Activated CD4-positive, alpha-beta T cell treated with anti-CD3 and anti-CD28 coated beads, Interleukin-2, amount 10 ng/mL, durations not matched to agents 7 days and 5 days (primary cell): ENCODE measurements at places on chromosomes 12 and 14. TPM values are rescaled to one million over a fixed set of nuclear protein-coding genes. Genes with fewer than 3 reads are reported as not detected.

ULK1 gene
- total RNA-seq = 36.1 TPM

GRCh38 chr12:123573870-123574269 lies 10.5 kb upstream of the TMED2 start:
- no peak for DNase-seq

- DNase-seq = no peak
Measured at GRCh38 chr14:92552066-92552465, 38.5 kb downstream of the RIN3 start.

GRCh38 chr12:13162904-13163303 lies 33.6 kb upstream of the EMP1 start:
- no peak for DNase-seq

DNA sequence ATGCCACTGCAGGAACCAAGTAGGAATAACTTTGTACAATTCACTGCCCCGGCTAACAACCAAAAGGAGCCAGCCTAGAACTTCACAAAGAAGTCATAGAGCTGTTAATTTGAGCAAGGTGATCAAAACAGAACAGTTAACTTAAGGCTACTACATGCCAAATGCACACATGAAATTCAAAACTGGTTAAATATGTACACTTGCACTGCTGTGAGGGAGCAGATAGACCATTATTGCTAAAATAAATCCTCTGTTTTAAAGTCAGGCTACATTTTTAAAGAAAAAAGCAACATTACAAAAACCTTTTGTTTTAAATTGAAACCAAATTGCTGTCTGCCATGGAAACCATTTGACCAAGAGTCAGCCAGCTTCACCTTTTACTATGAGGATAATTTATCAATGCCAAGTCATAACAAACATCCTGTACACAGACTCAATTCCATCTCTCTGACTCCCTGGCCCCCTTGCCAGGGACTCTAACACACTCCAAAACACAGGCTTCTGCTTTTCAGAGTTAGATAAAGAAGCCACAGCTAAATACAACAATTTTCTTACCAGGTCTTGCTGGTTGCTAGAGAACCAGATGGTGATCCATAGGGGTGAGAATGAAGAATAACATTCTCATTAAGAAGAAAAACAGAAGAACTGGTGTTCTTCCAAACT lies 84.0 kb downstream of the LRP6 start:
- no peak for DNase-seq

- DNase-seq = no peak
Measured at GRCh38 chr14:68596701-68597100, 196.2 kb downstream of the ZFP36L1 start.

DAZAP2 gene
- 219 TPM for total RNA-seq

ASPG gene
- total RNA-seq = not detected

DNA sequence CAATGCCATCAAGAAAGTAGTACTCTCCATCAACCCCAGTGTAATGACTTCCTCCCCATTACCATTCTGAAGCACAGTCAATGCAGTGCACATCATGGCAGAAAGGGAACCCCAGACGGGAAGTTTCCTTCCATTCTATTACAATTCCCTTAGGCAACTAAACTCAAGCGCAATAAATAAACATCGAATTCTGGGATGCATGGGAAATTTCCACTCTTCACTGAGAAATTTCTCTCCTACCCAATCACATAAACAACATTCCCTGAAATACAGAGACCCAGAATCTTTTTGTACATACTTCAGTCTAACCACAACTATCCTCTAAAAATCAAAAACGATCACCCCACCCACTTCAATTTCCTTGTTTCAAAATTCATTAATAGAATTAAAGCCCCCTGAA lies 20.0 kb downstream of the SARNP start:
- DNase-seq = no peak

GYS2 gene
- not detected for total RNA-seq

DNA sequence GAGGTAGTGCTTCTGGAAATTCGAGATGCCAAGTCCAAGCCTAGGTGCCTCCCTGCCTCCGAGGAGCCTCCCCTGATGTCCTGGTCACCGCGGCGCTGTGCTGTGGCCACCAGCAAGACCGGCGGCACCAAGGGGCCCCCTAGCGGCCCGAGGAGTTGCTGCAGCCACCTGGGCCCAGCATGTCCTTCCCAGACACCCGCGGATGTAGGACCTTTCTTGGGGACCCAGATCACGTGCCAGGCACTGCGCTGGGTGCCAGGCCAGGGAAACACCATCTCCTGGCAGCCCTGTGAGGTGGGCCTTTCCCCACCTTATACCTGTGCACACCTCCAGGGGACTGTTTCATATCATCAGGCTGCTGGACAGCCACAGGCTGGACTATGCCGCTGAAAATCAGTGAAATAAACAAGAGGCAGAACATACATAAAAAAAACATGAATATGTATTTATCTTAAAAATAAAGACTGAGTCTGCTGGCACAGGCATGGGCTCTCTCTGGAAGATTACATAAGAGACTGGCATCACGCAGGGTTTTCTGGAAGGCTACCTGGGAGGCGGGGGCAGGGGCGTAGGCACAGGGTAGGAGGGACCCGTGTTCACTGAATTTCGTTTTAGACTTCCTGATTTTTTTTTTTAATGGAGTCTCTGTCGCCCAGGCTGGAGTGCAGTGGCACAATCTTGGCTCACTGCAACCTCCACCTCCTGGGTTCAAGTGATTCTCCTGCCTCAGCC lies 15.9 kb upstream of the HHIPL1 start:
- peak; percentile 60 for DNase-seq

DNA sequence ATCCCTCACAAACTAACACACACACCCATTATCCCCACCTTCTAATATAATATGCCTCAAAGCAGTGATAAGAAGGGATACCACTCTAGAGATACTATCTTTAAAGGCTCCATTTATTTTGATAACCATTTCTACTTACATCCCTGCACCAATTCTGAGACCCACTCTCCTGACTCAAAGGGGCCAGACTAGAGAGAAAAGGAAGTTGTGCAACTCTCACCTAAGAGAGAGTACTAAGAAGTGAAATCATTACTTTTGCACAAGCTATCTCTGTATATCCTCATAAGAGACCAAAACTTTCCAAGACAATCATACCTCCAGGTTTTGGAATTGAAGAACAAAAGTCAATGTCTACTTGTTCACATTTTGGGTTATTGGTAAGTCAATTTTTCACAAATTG lies 45.4 kb upstream of the USP15 start:
- no peak for DNase-seq

- no peak for DNase-seq
Measured at GRCh38 chr14:24935796-24936195, 114.2 kb downstream of the STXBP6 start.

OTX2 gene
- not detected for total RNA-seq

GRCh38 chr12:1611803-1612572 lies 17.0 kb upstream of the WNT5B start:
- DNase-seq = no peak

- DNase-seq = no peak
Measured at GRCh38 chr12:119178544-119179334, at the start of gene HSPB8. Gene HSPB8 (plus strand): TSS chr12:119178931. CDS start chr12:119179313, 382 bp downstream.

KRT82 gene
- not detected for total RNA-seq

DNA sequence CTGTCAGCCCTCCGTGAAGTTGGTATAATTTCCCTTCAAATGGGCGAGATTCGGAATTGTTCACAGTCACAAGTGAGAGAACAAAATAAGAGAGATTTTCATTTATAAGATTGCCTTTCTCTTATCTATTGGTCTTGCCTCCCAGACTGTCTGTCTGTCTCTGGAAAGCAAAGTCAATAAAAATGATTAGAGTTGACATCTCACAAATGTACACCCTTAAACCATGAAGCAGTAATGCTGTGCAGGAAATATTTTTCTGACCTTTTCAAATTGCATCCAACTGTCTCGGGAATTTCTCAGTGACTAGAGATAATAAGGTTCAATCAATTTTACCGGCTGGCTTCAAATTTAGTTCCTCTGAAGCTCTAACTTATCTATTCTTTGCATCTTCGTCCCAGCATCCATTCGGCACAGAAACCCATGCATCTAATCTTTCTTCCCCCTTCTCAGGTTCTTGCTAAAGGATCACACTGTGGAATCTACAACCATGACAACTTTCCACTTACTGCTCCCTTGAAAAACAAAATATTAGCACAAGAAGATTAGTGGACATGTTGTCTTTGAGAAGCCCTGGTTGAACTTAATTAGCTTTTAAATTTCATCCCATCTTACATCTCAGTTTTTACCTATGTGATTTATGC lies 93.1 kb downstream of the RMST start:
- no peak for DNase-seq

DNA sequence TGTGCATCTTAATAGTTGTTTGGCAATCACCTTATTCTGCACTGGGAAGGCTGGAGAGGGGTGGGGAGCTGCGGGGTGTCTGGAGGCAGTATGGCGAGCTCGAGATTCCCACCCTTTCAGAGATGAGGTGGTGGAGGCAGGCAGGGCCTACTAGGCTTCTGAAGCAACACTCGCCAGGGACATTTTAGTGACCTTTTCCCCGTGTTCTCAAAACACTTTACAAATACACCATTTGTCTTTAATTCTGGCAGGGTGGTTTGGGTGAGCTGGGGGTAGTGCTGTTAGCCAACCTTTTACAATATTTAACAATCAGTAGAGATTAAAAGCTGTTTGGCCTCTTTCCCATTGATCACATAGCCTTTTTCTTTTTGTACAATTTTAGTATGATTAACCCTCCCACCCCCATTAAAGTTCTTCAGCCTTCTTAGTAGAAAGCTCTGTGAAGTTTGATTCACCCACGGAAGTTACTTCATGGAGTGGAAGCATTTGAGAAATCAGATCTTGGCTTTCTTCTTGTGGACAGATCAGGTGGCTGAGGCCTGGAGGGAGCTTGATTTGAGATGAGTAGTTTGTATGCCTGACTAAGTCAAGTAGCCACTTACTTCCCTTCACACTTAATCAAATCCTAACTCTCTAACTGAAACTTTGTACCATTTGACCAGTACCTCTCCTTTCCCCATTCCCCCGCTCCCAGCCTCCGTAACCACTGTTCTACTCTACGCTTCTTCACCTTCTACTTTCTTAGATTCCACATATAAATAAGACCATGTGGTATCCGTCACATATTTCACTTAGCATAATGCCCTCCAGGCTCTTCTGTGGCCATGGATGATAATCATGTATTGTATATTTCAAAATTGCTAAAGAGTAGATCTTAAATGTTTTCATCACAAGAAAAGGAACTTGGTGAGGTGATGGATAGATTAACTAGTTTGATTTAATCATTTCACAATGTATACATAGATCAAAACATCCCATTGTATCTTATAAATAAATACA lies 41.0 kb downstream of the TRAF3 start:
- no peak for DNase-seq

GRCh38 chr14:79369359-79370332 lies 841.7 kb downstream of the DIO2 start:
- DNase-seq = no peak

DNA sequence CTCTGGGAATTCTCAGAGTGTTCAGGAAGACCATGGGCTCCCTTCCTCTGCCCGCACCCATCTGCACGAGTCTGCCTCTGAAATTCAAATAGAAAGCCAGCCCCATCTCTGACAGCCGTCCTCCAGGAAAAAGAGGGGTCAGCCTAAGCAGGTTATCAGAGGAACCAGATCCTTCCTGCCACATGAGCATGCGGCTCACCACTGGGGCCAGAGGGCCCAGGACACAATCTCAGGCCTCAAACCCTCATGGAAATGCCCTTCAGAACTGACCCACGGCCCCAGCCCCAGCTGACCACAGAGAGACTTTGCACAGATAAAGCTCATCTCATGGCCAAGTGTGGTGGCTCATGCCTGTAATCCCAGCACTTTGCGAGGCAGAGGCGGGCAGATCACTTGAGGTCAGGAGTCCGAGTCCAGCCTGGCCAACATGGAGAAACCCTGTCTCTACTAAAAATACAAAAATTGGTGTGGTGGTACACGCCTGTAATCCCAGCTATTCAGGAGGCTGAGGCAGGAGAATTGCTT lies 23.2 kb downstream of the PXN start:
- DNase-seq = no peak

- DNase-seq = no peak
Measured at GRCh38 chr14:24071144-24071697, at the start of gene CPNE6. Gene CPNE6 (plus strand): TSS chr14:24071562. CDS start chr14:24072937, 1,375 bp downstream.

PRMT5 gene
- total RNA-seq = 52.6 TPM

TAS2R30 gene
- total RNA-seq = 2.6 TPM

TMEM132D gene
- total RNA-seq = not detected

TESPA1 gene
- 113 TPM for total RNA-seq

NPFF gene
- not detected for total RNA-seq

- DNase-seq = no peak
Measured at GRCh38 chr12:81296556-81297305, 218.9 kb downstream of the ACSS3 start.

DNA sequence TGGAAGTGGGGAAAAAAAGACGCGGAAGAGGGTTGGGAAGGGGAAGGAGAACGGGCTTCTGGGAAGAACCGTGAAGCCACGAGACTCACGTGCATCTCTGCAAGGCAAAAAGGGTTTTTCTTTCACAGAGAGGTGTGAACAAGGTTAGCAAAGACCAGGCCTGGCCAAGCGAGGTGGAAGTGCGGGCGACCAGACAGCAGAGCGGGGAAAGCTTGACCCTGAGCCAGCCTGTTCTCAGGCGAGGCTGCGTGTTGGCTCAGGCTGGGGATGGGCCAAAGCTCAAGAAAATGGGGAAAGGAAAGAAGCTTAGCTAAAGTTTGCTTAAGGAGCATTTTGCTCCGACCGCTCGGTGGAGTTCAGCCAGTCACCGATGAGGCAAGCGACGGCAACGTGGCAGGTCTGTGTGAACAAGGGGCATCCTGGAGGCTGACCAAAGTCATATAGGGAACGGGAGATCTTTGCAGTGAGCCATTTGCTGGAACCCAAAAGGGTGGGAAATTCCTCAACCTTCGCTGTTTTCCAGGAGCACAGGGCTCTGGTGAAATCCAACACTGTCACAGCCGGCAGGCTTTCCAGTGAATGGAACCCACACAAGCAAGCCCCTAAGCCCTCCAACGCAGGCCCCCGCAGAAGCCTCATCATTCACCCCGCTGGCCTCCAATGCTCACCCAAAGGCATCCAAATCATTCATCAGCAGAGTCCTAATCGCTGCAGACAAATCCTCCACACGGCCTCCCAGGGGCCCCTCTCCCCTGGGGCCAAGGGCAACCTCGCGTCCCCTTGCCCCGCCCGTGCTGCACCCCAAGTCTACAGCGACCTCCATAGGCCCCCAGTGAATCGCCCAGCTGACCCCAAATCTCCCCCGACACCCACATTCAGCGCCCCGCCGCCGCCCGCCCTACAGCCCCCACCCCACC lies 754 bp downstream of the ZNF605 start:
- DNase-seq = no peak

GRCh38 chr12:14950982-14951746 lies 10.2 kb downstream of the ARHGDIB start:
- no peak for DNase-seq

OR6C76 gene
- total RNA-seq = not detected

DNA sequence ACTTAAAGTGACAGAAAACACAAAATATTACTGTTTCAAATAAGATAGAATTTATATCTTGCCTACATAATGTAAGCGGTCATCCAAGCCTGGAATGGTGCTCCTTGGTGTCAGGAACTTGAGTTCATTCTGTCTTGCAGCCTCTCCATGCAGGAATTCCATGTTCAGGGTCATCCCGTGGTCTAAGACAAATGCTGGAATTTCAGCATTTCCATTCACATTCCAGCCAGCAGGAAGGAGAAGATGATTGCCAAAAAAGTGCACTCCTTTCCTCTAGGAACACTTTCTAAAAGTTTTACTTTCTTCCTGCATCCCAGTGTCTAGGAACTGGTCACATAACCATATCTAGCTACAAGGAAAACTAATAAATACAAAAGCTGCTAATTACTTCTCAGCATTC lies 106.3 kb downstream of the PTPRO start:
- DNase-seq = no peak
